Smooth muscle cell of the brain vasculature (primary cell): ENCODE measurements at places on chromosomes 7 and 10.

DNA sequence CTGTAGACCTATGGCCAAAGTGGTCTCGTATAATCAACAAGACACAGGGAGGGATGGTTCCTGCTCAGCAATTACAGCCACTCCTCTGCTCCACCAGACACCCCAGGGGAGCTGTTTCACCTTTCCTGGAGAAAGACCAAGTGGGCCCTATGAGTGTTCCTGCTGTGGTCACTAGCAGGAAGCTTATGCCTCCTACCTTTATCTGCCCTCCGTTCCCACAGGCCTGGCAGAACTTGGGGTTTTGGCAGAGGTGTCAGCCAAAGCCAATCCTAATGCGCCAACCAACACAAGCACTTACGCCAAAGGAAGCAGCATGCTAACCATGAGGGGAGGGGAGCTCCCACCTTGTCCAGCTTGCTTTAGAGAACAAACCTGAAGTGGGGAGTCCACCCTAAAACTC is 31.2 kb downstream of the XPNPEP1 start:
- no peak for DNase-seq

DNA sequence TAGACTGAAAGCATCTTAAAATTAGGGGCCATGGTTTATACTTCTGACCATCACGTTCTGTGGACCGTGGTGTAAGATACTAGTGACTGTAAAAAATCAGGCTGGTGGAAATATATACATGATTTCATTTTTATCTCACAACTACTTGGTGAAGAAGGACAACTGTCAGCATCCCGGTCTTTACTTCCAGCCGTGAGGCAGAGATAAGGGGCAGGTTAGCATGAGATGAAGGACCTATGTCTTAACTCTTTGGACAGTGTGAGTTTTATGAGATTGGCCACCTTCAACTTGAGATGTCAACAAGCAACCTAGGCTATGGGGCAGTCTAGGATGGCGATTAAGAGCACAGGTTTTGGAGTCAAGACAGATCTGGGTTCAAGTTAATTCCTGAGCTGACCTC is 37.5 kb upstream of the FAM171A1 start:
- DNase-seq, result no peak

DNA sequence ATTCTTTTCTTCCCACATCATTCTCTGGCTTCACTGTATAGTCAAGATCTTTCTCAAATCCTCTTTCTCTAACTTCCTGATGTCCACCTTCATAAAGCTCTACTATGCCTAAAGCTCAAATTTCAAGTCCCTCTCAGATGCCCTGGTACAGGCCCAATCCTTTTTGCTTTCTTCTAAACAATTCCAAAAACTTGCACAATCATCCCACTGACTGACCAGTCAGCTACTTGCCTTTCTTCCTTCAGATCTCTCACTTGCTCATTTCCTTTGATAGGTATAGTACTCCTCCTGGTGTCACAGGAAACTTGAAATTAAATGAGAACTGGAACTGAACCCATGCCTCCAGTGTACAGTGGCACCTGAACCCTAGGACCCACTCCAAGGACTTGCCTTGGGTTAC is 18.2 kb downstream of the SEC31B start:
- no peak for DNase-seq

DNA sequence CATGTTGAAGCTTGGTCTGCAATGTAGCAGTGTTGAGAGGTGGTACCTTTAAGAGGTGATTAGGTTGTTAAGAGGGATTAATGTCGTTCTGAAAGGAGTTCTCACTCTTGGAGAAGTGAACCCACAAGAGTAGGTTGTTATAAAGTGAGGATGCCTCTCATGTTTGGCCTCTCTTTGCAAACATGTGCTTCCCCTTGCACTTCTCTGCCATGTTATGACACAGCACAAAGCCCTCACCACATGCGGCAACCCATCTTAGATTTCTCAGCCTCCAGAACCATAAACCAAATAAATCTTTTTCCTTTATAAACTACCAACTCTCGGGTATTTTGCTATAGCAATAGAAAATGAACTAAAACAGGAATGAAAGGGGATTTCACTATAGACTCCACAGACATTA is 66.3 kb downstream of the KMT2C start:
- DNase-seq, result no peak

DNA sequence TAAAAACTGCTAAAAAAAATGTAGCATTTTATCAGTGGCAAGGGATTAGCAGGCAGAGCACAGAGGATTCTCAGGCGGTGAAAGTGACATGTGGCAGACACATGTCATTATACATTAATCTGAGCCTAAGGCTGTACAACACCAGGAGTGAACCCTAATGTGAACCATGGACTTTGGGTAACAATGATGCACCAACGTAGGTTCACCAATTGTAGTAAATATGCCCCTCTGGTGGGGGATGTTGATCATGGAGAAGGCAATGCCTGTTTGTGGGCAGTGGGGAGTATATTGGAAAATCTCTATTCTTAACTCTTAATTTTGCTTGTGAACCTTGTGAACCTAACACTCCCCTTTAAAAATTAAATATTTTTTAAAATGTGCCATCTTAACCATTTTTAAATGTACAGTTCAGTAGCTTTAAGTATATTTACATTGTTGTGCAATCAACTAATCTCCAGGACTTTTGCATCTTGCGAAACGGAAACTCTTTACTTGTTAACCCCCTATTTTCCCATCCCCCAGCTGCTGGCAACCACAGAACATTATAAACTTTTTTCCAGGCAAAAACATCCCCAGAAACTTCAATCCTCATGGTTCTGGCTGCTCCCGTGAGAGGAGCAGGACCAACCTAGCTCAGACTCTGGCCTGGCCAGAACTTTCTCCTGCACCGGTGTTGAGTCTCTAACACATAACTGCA is 29.9 kb downstream of the LRRC20 start:
- DNase-seq, result no peak

DNA sequence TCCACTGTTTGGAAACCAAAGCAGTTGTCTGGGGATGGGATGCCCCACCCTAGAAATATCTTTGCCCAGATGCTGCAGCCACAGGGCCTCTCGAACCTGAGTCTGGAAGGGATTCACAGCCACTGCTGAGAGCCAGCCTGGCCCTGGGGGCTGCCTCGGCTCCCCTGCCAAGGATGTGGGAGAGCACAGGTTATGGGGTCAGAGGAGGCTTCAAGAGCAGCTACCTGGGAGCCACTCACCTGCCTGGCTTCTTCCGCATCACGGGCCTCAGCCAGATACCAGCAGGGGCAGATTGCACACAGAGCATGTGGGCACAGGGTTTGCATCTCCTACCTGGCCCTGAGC is 5.4 kb upstream of the PWWP2B start:
- no peak for DNase-seq

GRCh38 chr10:36157486-36157885 is 515.4 kb upstream of the FZD8 start:
- no peak for DNase-seq

DNA sequence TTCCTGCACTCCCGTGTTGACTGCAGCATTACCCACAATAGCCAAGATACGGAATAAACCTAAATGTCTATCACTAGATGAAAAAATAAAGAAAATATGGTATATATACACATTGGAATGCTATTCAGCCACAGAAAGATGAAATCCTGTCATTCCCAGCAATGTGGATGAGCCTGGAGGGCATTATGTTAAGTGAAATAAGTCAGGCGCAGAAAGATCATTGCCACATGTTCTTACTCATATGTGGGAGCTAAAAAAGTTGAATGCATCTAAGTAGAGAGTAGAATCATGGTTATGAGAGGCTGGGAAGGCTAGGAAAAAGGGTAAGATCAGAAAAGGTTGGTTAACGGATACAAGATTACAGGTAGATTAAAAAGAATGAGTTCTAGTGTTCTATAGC is 219.1 kb upstream of the MKI67 start:
- no peak for DNase-seq

DNA sequence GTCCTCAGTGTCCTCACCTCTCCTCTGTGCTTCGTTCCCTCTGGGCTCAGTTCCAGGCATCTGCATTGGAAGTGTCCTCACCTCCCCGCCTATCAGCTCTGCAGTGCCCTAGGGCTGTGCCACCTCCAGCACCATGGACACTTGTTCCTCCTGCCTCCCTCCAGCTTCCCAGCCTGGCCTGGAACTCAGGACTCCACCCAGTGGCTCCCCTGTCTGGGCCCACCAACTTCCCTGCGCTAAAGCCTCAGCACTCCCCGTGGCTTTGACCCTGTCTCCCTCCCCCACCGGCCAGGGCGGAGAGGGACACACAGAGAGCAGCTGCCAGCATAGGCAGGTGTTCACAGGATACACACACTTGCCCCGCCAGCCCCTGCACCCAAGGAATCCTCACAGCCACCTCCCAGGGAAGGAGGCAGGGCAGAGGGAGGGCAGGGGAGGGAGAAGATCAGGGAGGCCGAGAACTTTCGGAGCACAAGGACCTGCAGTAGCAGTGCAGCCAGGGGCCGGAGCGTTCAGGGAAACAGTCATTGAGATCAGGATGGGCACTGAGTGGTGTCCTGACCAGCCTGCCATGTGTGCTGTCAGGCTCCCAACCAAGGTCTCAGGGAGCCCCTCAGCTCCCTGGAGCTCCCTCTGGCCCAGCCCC is 31.3 kb downstream of the ANXA8 start:
- no peak for DNase-seq

DNA sequence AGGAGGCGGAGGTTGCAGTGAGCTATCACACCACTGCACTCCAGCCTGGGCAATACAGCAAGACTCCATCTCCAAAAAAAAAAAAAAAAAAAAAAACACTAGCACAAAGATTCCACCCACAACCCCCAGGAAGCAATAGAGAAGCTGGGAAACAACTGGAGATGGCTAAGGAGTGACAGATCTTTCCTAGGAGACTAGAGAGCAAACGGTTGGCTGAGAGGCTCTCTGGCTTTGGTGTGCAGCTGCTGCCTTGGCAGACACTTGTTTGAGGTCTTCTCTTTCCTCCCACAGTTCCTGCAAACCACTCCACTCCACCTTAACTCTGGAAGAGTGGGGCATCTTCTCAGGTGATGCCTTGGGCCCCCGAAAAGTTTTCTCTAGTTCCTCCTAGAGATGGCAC is 78.5 kb upstream of the LANCL2 start:
- no peak for DNase-seq

DNA sequence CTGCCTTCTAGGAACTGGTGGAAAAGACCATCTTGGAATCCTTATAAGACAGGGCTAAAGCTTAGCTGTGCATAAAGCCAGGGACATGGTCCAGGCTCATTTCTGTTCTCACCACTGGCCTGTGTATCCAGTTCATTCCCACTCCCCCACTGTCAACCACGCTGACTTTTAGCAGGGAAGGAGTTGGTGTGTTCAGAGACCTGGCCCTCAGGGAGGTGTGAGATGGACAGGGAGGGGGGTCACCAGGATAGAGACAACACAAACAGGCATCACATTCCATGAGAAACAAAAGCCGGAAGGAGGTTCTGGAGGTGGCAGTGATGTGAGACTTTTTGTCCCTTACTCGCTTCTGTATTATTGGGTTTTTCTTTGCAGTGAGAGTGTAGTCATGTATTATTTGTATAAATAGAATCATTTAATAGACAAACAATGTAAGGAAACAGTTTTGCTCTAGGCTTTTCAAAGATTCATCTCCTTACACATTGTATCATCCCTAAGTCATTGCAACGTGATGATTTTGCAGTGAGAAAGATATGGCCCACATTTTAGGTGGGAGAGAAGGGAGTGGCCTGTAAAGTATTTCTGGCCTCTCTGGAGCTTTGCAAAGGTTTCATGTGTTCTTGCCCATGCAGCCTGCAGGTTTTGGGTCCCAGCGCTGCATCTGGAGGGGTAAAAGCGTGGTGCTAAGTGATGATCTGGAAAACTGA is 52.0 kb downstream of the EEPD1 start:
- DNase-seq, result no peak

- DNase-seq, result peak; percentile 100
Observed at GRCh38 chr10:110918643-110919348, at the start of gene BBIP1. TSS of gene BBIP1 (minus strand) at chr10:110919180. CDS start at chr10:110918157, 1,023 bp downstream.

DNA sequence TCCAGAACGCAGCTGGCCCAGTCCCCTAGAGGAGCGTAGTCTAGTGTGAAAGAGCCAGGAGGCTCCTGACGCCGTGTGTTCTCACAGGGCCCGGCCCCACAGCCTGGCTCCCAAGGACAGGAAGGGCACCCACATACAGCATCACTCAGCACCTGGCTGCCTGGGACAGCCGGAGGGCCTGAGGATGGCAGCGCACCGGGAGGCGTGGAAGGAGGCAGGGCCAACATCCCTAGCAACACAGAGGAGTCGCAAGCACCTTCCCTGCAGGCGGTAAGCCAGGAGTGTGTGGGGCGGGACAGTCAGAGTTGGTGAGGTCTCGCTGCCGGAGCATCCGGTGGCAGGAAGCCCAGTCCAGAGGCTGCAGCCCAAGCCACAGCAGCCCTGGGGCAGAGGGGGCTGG is 125.8 kb downstream of the MAD1L1 start:
- no peak for DNase-seq

DNA sequence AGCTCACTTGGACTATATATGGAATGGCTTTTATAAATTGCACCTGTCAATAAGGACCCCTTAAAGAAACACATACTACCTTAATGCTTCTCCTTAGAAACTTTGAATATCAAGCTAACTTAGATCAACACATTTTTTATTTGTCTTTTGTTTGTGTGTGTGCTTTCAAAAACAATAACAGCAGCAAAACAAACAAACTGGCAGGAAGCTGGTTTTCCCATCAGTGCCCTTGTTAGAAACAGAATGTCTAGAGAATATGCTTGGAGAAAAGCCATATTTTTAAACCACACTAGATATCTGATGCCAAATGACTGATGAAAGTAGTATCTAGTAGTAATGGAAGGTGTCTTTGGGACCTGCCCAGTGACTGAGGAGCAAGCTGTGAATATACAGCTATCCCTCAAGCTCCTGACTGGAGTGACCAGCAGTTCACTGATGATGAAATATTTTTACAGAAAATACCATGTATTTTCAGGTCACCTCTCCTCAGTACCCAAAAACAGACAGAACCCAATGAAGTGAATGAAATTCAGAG is 1.0 kb downstream of the PDE1C start:
- DNase-seq, result no peak

DNA sequence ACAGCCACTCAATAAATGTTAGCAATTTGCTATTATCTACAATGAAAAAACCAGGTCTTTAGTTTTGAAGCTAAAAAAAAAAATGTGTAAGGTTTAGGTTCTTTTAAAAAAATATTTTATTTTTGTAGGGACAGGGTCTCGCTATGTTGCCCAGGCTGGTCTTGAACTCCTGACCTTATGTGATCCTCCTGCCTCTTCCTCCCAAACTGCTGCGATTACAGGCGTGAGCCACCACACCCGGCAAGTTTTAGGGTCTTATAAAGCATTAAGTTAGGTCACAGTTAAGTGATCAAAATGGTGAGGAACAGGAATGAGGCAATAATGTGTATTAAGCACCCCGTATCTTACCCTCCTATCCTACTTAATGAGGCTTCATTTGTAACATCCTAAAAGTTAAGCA is 774 bp downstream of the SEM1 start:
- DNase-seq, result no peak

GRCh38 chr10:71882813-71883659 is 32.0 kb upstream of the PSAP start:
- no peak for DNase-seq

DNA sequence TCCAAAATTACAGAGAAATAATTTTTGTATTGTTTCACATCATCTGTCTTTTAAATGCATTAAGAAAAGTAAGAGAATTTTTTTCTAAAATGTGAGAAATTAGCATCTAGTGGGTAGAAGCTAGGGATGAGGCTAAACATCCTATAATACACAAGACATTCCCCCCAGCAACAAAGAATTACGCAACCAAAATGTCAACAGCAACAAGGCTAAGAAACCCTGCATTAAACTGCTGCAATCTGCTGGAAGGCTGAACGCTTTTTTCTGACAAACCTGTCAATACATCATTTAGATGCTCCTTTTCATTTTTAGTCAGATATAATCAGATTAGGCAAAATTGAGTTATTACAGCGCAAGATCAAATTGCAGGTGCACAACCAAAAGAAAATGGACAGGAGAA is 162.2 kb downstream of the C1GALT1 start:
- no peak for DNase-seq
